ENCODE measurements at places on chromosomes 11 and 22. TPM values are rescaled to one million over a fixed set of nuclear protein-coding genes. Genes with fewer than 3 reads are reported as not detected.
A peak's percentile ranks its signal among the peaks of the same experiment; 100 is the strongest.

- no peak for DNase-seq
Measured at GRCh38 chr11:19979519-19979845, 180.8 kb downstream of the DBX1 start.

GRCh38 chr11:102026217-102026616 is 21.0 kb upstream of the CFAP300 start:
- DNase-seq = no peak

DNA sequence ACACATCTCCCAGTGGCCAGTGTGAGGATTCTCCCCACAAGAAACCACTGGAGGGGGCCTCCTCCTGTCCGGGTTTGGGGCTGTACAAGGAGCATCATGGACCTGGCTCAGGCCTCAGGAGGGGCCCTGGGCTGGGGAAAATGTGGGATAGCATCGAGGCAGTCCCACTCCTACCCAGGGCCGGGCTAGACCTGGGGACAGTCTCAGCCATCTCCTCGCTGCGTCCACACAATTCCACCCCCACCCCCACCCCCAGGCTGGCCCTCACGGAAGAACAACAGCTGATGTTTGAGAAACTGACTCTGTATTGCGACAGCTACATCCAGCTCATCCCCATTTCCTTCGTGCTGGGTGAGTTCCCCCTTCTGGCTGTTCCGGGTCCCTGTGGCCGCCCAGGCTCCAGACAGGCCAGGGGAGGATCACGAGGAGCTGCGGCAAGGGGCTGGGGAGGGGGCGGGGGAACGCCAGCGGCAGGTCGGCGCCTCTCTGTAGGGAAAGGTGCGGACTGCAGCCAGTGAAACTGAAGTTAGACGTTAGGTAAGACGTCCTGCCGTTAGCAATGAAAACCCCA is 4.8 kb downstream of the BEST1 start:
- peak; percentile 89 for DNase-seq

DNA sequence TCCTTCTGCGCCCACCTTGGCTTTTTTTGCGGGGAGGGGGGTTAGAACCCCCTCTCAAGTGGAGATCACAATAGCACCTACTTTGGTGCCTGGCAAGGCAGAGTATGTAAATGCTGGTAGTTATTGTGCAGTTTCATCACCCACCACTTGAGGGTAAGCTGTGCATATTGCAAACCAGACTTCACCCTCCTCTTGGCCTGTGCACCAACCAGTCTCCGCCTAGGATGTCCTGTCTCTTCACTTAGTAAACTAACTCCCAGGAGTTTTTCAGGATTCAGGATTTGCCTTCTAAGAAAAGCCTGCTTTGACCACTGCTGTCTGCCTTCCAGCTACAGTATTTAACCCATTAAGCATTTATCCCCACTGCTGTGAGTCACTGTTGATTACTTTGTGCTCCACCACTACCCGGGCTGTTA is 2.0 kb upstream of the UBXN1 start:
- DNase-seq = peak; percentile 90

DNA sequence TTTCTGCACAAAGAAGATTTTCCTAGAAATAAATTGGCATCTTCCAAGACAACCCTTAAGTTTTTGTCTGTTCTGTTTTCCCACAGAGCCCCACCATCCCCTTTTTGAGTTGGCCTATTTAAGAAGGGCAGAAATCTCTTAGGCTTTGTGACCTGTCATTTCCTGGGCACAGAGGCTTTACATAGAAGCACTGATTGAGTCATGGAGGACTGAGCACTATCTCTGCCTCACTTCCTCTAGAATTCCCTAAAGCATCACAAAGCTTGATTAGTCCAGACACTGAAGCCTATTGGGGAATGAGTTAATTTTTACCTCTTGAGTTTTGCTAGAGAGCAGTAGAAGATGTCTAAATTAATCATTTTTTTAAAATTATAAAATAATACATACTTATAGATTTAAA is 25.4 kb downstream of the TRIM44 start:
- peak; percentile 68 for DNase-seq

DNA sequence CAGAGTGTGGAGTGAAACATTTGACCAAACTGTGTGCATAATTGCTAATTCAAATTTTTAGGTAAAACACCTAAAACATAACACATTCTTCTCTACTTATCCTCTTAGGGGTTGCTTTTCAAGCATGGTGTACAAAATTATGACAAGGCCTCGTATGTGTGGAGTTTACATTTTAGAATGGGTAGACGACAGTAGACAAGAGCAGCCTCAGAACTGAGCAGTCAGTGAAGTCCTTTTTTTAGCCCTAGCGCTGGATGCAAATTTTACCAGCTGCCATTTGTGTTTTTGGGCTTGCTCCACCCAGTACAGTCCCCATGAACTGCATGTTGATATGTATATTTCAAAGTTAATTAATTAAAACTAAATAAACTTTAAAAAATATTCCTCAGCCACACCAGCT is 64.7 kb upstream of the TOP3B start:
- DNase-seq = no peak

- no peak for DNase-seq
Measured at GRCh38 chr11:93935826-93936225, 85.3 kb upstream of the HEPHL1 start.

DNA sequence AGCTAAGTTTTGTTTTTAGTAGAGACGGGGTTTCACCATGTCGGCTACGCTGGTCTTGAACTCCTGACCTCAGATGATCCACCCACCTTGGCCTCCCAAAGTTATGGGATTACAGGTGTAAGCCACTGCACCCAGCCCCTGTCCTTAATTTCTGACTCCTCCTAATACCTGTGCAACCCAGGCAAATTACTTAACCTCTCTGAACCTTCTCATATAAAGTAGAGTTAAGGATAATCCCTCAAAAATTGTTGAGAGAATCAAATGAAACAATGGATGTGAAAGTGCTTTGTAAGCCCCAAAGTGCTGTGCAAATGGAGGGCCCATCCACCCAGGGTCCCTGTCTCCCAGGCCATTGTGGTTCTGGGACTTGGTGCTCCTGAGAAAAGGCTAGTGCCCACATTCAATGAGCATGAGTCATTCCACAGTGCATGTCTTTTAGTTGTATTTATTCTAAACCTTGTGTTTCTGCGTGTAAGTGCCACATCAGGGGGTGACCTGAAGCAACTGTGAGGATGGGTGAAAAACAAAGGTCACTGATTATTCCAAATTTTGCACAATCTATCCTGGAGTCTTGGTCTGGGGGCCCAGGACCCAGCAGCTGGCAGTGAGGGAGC is 61.4 kb upstream of the PTPRJ start:
- DNase-seq = peak; percentile 61

DNA sequence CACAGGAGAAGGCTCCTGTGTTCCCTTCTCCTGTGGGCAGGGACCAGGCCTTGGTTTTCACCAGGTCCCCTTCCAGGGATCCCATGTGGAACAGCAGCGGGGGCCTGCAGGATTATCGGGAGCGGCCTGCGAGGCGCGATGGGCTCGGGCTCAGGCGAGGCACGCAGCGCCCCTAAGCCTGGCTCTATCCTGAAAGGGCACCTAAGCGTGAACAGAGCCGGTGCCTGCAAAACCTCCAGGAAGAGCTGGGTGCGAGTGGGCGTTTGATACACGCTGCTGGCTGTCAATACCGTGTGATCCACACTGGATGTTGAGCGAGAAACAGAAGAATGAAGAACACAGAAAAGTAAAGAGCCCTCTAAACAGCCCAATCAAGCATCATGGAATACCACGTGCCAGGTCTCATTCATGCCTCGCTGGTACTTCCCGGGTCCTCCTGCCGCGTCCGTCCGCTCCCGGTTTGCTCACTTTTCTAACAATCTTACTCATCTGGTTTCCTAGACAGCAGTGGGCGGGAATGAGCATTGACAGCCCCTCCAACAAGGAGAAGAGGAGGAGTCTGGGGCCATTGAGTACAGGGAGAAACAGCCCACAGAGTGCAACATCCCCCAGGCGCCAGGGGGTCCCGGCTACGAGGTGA is 12.5 kb downstream of the OSBPL5 start:
- peak; percentile 66 for DNase-seq

GRCh38 chr11:6397636-6398035 is 7.4 kb downstream of the SMPD1 start:
- peak; percentile 55 for DNase-seq

BLID gene
- 4.1 TPM for total RNA-seq

- DNase-seq = no peak
Measured at GRCh38 chr11:95487938-95488337, 256.9 kb upstream of the SESN3 start.

DNA sequence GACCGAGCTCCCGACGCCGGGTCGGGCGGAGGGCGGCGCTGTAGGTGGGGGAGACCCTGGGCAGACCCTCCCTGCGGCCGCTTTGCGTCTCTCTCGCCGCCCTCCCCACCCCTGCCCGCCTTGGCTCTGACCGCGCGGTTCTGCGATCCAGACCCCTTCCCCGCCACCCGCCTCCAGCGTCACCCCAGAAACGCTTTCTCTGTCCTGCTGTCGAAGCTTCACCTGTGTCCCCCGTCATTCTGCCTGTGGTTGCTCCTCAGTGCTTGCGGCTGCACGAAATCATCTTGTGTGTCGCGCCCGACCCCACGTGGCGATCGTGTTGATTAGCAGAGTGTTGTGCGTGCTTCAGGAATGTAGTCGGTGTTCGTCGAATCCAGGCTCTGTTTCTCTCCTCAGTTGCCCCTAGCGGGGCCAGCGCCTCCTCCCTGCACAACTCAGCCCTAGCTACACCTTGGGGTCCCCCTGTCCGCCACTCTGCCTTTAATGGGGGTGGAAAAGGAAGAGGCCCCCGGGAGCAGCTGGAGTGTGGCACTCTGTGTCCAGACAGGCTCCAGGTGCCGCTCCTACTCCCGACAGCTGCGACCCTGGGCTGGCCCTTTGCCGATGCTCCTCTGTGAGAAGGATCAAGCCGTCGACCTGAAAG is 851 bp downstream of the PTDSS2 start:
- peak; percentile 85 for DNase-seq

HEPN1 gene
- total RNA-seq = not detected

- DNase-seq = no peak
Measured at GRCh38 chr11:59368238-59369022, 9.7 kb downstream of the OR5AN1 start.
